NAMALWA (cell line): ENCODE measurements at places on chromosomes 13 and 19.

- no peak for DNase-seq
Measured at GRCh38 chr13:36068566-36068965, 62.6 kb downstream of the DCLK1 start.

DNA sequence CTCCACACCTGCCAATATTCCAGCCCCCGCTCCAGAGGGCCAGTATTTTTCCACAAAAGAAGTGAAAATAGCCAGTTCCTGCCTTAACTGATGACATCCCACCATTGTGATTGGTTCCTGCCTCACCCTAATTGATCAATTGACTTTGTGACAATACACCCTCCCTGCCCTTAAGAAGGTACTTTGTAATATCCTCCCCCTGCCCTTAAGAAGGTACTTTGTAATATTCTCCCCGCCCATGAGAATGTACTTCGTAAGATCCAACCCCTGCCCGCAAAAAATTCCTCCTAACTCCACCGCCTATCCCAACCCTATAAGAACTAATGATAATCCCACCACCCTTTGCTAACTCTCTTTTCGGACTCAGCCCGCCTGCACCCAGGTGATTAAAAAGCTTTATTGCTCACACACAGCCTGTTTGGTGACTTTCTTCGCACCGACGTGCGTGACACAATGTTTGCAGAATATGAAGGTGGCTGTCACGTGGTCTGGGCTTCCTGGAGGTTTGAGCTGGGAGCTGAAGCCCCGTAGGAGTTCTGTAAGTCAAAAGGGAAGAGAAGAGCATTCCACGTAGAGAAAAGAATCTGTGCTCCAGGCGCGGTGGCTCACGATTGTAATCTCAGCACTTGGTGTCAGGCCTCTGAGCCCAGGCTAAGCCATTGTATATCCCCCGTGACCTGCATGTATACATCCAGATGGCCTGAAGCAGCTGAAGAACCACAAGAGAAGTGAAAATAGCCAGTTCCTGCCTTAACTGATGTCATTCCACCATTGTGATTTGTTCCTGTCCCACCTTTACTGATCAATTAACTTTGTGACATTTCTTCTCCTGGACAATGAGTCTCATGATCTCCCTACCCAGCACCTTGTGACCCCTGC lies 6.2 kb upstream of the FUT3 start:
- no peak for DNase-seq

- no peak for DNase-seq
Measured at GRCh38 chr19:27822336-27822735, 1390.6 kb downstream of the UQCRFS1 start.

DNA sequence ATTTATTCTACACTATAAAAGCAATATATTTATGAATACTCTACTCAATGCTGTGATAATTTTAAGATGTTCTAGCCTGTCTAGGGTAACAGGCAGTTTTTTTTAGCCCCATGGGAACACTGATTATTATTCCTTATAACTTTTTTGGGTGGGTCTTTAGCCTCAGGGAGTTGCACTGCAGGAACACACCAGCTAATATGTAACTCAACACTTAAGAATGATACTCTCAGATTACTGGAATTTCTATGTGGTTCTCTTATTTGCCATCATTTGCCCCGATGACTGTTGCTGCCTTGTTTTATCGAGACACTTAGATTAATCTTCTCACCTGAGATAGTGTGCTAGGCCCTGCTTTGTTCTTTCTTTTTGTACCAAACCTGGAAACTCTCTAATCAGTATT lies 396.9 kb upstream of the SLITRK1 start:
- DNase-seq, result no peak

GRCh38 chr19:10203686-10204085 lies 8.9 kb upstream of the DNMT1 start:
- DNase-seq, result no peak

- DNase-seq, result no peak
Measured at GRCh38 chr19:31356587-31357314, 7.5 kb upstream of the TSHZ3 start.

- DNase-seq, result no peak
Measured at GRCh38 chr19:10554760-10555609, 10.8 kb downstream of the KRI1 start.

DNA sequence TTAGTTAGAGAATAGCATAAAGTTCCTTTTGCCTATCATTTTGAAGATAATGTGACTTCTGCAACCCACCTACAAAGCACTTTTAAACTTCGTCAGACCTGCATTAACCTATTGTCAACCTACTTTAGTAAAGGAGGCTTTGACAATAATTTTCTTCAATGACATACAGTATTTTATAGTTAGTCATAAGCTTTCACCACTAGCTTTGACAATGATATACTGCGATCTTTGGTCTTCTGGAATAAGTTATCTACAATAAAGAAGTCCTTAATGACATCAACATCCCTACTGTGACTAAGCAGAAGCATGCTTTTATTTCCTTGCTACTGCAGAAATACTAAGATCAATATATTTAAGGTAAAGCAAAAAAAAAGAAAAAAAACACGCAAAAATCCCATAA lies 9.5 kb downstream of the PCDH17 start:
- no peak for DNase-seq

DNA sequence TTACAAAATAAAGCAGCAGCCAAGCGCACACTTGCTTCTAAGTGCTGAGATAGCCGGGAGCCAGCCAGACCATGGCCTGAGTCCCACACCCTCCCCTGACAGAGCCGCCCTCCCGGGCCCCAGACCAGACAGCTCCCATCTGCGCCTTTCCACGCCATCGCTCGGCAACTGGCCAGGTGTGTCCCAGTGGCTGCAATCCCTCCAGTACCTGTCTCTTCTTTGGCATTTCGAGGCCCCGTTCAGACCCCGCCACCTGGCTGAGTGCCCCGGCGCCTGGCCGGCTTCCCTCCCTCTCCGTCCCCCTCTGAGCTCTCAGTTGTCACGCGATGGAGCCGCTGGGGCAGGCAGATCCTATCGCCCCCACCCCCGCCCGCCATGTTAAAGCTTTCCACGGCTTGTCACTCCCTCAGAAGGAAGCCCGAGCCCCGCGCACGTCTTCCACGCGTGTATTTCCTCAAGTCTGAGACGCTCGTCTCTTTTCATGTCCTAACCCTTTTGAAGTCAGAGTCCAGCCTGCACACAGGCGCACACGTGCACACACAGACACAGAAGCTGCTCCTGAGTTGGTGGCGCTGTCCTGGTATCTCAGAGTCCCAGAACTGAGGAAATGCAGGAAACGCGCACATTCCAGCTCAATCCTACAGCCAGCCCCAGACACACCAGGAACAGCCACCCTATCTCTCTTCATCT lies 7.9 kb downstream of the MLLT1 start:
- DNase-seq, result no peak
